ENCODE measurements at places on chromosomes 5 and 9.

- no peak for DNase-seq
Measured at GRCh38 chr5:102855681-102856388, 100.7 kb downstream of the PAM start.

DNA sequence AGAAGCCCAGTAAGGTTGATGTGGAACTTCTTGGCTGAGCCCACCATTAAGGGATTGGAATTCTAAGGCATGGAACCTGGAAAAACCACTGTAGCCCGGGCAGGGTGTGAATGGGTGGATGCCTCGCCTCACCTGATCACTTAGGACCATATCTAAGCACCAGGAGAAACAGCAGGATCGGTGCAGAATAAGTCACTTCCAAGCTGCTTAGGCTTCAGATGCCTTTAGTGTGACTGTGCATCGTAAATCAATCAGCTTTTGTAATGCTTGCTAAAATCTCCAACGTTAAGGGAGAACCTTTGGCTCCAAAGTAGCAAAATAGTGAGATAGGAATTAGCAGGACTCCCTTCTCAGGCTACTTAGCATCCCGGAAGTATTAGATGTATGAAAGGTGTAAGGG, 103.9 kb upstream of the MEGF10 start:
- no peak for DNase-seq

GRCh38 chr5:136128481-136128880, 4.2 kb upstream of the SMAD5 start:
- no peak for DNase-seq

- no peak for DNase-seq
Measured at GRCh38 chr5:151345808-151346478, 1.4 kb downstream of the SLC36A2 start.

Data from CD4-positive, alpha-beta T cell treated with Interleukin-6 for 4 hours (primary cell).